Mesenchymal stem cell (in vitro differentiated cells and primary cell): ENCODE measurements at places on chromosomes 7 and 10.
A peak's percentile ranks its signal among the peaks of the same experiment; 100 is the strongest.

DNA sequence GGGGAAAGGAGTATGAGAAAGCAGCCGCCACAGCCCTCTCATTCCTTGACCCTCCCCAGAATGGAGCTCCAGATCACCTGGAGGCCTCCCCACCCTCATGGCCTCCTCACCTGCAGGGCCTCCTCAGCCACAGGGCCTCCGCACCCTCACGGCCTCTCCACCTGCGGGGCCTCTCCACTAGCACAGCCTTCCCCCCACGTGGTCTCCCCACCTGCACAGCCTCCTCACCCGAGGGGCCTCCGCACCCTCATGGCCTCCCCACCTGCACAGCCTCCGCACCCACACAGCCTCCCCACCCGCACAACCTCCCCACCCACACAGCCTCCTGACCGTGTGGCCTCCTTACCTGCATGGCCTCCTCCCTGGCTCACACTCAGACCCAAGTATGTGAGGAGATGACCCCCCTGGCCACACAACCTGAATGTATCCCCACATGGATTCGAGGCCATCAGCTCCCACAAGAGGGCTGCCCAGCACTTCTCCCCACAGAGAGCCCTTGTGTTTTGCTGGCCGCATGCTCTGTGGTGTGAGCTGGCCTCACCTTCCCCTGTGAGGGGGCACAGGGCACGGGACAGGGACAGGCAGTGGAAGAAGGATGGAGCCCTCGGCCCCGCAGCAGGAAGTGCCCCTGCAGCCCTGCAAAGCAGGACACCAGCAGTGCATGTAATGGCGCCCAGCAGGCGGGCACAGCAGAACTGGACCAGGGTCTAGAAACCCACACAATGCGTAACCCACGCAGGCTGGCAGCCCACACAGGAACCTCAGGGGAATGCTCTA lies 3.1 kb downstream of the DIP2C start:
- no peak for DNase-seq

DNA sequence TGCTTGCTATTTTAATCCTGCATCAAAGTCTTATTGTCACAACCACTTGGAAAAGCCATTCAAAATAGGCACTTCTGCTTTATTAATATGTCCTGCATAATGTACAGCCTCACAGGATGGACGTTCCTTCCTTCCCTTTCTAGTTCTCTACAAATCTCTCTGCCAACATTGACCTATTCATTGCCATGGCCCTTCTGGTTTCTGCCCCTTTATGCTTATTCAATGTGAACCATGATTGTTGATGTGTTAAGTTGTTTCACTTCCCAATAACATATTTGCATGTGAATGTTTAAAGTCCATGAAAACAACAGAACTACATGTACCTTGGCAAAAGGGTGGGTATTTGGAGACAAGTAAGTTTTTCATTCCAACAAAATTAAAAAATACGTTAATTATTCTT lies 45.7 kb downstream of the COL28A1 start:
- no peak for DNase-seq

DNA sequence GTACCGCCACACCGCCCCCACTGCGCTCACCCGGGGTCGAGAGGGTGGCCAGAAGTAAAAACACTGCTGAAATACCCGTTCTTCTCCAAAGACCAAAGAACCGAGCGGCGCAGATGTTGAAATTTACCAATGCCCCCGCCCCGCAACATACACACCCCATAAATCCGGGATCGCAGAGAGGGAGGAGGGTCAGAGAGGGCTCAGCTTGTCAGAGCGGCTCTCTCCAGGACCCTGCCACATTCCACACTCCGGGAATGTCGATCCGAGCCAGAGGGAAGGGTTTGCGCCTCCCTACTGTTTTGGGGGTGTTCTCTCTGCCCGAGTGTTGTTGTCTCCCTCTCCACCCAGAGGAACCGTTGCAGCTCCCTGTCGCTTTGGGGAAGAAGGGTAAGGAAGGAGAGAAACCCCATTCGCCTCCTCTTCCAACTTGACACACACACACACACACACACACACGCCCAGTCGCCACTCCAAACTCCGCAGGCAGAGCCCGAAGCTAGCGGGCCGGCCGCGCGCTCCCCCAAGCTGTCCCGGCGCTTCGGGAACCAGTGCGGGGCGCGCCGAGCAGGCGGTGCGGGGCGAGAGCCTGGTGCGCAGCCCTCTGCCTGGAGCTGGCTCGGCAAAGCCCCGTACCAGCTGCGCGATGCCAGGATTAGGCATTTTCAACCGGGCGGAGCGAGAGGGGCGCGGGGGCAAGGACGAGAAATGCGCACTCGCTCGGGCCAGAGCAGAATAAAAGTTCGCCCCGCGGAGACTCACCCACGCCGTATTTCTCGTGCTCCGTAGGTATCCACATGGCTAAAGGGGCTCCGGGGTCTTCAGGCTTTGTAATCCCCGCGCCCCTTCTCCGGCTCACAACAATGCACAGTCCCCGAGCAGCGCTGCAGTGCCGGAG lies 609 bp downstream of the DOCK4 start:
- peak; percentile 83 for DNase-seq

DNA sequence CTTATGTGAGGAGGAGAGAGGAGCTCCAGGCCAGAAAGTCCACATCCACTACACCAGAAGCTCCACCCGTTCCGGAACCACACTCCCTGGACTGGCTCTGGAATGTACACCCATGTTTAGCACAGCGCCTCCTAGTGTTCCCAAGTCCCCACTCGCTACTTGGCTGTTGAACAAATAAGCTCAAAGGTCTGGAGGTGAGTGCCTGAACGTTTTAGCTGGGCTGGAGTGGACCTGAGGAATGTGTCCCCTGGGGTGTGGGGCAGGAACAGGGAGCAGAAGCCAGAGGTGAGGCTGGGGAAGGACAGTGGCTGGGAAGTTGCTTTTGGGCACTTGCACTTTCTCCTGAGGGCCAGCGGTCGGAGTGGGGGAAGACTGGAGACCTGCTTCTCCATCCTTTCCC lies 164.1 kb upstream of the CDCA7L start:
- peak; percentile 32 for DNase-seq

GRCh38 chr10:71945819-71946474 lies 18.2 kb upstream of the CHST3 start:
- no peak for DNase-seq

DNA sequence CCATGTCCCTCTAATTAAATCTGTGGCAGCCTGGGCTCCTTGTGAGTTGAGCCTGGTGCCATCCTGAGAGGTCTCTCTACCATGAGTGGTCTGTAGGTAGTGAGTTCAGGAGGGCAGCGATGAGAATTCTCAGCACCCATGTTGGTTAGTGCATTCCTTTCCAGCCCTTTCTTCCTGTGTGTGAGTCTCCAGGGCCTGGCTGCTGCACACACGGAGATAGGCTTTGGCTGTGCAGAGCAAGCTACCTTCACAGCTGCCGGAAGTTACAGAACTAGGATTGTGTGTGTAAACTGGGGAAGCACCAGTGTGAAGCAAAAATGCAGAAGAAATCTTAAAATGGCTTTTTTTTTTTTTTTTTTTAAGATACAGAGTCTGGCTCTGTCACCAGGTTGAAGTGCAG lies 358.6 kb downstream of the PAXIP1 start:
- no peak for DNase-seq

DNA sequence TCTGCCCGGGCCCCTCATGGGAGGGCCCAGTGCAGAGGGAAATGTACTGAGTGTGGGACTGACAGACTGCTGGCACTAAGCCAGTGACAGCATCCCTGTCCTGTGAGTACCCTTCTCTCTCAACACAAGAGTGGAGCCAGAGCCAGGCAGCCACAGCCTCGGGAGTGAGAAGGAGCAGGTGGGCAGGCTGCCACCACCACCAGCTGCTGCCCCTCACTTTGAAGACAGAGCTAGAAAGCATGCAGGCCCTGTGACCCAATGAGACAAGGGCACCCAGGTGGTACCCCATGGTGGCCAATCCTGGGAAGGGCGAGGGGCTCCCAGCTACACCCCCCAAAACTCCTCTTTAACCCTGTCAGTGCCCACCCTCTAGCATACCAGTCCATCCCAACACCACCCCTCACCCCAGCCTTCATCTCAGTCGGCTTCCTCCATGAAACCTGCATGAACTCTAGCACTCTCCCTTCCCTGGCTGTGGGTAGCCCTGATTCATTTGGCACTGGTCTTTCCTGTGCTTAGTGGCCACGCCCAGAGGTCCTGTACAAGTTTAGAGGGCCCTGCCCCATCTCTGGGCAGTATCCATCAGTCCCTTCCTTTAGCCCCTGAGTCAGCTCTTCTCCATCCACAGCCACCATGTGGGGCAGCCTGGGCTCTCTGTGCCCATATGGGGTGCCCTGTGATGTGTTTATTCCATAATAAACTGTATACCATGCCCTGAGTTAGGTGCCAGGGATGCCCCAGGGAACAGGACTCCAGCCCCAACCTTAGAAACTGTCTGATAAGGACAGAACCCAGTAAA lies 207.0 kb upstream of the ZMIZ1 start:
- DNase-seq = no peak

GRCh38 chr7:16646472-16647072 lies 591 bp downstream of the BZW2 start:
- DNase-seq = peak; percentile 36

DNA sequence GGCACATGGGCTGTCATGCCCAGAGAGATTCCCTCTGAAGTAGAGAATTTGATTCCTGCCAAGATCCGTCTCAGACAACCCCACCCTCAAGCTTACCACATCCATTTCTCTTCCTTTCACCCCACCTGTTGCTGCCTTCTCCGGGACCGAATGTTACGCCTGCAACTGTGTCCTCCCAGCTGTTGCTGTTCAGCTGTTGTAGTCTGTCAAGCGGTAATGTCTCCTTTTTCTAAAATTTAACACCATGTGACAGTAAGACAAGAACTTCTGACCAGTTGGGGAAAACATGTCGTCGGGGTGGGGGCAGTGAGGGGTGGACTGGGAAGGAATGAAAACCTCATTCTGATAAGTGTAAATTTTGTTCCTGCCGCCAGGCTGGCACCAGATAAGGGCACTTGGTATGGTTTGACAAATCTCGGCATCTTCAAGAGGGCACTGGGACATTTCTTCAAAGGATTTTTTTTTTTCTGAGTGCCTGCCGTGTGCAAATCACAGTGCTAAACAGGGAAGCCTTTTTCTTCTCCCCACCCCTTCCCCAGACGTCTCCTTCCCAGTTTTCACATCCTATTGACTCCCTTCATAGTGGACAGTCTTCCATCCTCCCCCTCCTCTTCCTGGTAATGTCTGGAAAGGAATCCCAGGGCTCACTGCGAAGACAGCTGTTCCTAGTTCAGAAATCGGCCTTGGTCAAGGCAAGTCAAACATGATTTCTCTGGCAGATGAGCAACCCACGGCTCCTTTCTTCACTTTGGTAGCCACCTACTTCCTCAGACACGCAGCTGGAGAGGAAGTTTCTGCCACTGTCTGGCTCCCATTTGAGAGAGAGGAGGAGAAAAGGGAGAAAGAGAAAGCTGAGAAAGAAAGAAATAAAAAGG lies 5.0 kb upstream of the CELF2 start:
- no peak for DNase-seq

DNA sequence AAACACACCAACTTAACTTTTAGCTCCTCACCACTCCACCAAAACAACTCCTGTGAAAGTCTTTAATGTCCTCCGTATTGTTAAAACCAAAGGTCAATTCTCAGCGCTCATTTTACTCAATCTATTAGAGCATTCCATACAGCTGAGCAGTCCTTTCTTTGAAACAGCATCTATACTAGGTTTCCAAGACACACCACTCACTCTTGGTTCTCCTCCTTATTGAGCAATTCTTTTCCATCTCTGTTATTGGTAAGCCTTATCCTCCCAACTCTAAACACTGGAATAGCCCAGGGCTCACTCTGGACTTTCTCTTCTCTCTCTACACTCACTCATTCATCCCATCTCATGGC lies 34.9 kb downstream of the COA1 start:
- peak; percentile 88 for DNase-seq

- no peak for DNase-seq
These were observed 36.3 kb downstream of the LAMB4 start for GRCh38 chr7:108093851-108094331.

DNA sequence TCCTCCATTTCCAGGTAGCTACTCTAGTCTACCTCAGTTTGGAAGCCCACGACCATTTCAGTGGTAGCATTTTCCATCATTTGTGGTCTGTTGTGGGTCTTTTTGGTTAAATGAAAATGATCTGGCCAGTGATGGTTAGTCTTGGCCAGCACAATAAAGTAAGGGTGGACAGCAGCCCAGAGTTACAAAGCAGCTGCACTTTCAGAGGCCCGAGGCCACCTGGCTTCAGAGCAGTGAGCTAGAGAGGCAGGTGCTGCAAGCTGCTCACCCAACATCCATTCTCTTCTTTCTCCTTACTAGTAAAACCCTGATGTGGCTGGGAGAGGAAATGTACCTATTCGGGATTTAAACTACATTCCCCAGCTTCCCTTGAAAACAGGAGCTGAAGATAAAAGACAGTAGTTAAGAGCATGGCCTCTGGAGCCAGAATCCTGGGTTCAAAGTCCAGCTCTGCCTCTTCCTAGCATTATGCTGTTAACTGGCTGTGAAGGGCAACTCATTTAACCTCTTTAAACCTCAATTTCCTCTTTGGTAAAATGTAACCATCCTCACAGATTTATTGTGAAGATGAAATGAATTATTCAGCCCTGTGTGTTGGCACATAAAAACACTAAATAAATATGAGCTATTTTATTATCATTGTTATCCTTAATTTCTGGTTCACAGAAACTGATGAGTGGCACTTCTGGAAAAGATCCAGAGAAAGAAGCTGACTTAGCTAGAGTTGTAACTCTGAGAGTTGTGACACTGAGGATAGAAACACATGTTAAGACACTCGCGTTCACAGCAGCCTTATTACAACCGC lies 517.4 kb downstream of the PARD3 start:
- no peak for DNase-seq

DNA sequence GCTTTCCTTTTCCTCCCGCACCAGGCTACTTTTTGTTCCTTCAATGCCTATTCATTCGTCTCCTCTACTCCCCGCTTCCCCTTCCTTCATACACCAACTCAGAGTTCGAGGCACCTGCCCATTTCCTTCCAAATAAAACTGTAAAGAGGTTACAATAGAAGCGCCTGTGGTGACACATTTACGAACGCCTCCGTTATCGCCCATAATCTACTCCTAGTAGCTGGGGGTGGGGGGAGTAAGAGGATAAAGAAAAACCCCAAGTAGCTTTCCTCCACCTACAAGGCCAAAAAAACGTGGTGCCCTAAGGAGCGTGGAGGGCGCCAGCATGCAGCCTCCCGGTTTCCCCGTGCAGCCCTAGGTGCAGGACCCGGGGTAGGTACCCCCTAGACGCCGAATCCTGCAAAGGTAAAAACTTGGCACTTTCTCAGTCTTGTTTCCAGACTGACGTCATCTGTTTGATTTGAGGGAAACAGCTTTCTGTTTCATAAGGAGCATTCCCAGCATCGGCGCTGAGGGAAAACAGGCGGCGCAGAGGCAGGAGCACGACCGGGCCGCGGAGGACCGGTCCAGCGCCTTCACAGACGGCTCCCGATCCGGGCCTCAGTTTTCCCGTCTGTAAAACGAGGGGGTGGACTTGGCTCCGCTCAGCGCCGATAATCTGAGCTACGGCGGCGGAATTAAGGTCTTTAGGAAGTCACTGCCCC lies 922 bp downstream of the PPA1 start:
- peak; percentile 84 for DNase-seq

DNA sequence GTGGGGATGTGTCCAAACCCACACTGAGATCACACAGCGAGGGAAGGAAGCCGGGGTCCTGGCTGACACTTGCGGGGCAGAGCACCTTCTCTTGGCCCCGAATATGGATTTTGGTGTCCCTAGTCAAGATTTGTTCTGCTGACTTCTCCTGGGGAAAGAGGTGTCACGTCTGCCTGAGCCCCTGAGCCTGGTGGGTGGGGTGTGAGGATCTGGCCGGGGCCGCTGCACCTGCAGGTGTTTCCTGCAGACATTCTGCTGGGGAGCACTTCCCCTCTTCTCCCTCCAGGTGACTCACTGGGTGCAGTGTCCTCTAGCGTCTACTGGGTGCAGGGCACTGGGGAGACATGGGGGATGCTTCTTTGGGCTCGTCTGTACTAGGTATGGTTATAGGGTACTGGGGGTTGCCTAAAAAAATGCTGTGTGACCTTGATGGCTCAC lies 99.2 kb downstream of the GRK5 start:
- DNase-seq = peak; percentile 36
